ENCODE measurements at places on chromosomes 4 and X.

GRCh38 chrX:29461039-29461438, 754.3 kb upstream of the MAGEB2 start:
- no peak for DNase-seq

DNA sequence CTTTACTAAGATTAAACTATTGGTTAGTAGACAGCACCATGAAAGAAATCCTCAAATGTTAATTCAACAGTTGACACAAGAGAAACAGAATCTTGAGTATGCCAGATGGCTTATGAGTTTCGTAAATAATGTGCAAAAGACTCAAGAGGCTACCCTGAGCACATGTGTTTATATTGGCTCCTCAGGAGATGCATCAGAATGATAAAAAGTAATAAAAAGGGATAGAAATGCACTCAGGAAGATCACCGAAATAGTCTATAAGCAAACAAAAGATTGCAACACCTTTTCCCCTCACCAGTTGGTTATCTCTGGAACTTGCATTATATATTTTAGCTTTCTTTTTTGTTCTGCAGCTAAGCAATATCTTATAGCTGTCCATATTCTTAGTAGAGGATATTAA, 84.4 kb downstream of the SCFD2 start:
- no peak for DNase-seq

DNA sequence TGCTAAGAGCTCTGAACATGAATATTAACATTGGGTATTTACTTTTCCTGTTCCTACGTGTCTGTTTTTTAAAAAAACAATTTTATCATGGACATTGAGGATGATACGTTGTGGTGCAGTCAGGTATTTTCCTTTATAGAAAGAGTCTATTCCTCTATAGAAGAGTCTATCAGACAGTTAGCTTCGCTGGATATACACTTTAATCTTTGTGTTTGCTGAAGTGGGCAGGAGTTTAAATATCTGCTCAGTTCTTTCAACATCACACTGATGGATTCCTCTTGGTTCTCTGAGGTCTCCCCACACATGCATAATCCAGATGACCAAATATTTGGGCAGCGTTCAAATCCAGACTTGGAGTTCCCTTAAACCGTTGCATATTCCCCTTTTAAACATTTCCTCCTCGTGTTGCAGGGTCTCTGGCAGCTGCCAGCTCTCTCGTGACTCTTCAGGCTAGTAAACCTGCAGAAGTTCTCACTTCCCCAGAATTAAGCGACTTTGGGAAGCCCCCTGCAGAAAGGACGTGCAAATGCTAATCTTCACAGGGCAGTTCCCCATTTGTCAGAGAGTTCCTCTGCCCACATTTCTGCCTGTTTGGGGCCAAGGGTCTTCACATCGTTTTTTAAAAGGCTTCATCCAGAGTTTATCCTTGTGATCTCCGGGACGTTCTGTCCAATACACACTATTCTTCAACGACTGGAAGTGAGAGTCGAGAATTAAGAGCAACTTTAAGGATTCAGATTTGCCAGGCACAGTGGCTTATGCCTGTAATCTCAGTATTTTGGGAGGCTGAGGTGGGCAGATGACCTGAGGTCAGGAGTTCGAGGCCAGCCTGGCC, 20.5 kb upstream of the DHRSX start:
- DNase-seq = no peak

DNA sequence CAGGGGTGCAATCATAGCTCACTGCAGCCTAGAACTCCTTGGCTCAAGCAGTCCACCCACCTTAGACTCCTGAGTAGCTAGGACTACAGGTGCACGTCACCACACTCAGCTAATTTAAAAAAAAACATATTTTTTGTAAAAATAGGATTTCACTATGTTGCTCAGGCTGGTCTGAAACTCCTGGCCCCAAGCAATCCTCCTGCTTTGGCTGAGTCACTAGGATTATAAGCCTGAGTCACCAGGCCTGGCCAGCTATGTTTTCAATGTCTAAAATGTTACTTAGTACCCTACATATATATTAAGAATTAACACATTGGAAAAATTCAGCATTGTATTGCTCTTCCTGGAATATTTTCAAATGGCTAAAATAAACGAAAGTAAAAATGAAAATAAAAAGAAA, 37.5 kb downstream of the PNPLA4 start:
- DNase-seq = peak; percentile 46

- DNase-seq = no peak
These were observed 164.0 kb downstream of the RNF150 start for GRCh38 chr4:140969296-140969695.

DNA sequence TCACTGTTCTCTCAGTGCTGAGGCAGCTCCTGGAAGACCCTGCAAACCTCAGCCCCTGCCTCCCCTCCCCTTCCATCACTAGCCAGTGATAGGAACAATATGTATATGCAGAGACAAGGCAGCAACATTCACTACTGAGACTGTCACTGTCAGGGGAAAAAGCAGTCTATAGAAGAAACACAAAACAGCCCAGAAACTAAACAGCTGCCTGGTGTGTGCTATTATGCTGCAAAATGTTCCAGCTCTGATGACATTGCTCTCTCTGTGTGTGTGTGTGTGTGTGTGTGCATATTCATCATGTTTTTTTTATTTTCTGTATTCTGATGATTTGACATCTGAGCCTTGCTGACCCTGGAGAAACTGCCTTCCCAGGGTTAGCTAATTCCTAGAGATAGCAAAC, 147.2 kb downstream of the SPATA18 start:
- no peak for DNase-seq

GRCh38 chr4:189494407-189494806, 446.3 kb upstream of the FRG1 start:
- DNase-seq = no peak

- DNase-seq = no peak
These were observed 23.6 kb upstream of the PACRGL start for GRCh38 chr4:20676501-20677197.

DNA sequence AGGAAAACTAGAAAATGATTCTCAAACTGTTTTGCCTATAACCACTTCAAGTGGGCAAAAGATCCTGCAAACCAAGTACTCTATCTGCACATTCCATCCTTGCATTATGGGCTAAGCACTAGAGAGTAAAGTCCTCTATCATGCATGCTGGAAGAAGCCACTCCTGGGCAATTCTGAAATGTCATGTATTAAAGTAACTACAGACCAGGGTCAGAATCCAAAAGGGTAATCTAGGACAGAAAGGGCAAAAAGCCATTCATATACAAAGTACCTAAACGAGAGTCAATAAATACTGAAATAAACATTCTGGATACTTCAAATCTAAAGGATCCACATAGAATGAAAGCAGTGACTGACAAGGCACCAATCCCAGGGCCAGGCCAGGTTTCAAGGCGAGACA, 1.0 kb downstream of the SNX12 start:
- DNase-seq = no peak

DNA sequence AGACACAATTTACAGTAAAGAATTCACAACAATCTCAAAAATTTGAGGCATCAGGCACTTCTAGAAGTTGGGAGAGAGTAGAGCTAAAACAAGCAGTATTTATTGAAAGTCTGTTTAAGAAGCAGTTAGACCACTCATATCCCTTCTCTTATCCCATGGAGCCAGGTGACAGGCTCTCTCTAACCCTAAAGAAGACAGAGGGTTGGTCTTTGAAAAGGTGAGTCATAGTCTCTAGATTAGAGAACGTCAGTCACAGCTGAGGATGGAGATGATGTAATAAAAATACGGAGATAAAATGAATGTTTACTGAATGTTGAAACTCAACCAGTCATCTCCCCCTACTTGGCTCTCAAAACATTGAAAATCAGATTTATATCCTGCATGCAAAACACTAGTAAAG, 223.8 kb downstream of the CHIC2 start:
- no peak for DNase-seq

- no peak for DNase-seq
These were observed 271.9 kb downstream of the MID1IP1 start for GRCh38 chrX:39073131-39073530.

DNA sequence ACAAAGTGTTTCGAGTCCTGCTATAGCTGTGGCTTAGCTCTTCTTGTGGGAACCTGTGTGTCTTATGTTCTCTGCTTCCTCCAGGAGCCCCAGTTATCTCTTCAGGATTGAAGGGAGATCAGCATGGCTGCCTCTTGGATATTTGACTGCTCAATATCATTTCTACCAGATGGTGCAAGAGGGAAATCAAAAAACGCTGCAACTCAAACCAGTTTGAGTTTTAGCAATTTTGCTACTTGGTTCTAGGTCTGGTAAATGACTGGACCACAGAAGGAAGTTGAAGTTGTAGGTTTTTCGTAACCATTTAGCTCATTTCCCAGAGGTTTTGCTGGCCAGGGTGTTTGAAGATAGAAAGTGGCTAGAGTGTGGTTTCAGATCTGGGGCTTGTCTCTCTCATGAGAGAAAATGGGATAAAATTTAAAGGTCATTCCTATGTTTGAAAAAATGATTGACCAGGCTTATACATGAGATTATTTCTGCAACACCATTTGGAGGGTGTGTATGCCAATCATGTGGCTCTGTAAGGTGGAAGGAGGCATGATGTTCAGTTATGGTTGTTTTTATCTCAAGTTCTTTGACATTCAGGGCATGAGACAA, 210.4 kb downstream of the SPRY1 start:
- no peak for DNase-seq

GRCh38 chrX:143094417-143095023, 68.8 kb downstream of the SPANXN4 start:
- no peak for DNase-seq

DNA sequence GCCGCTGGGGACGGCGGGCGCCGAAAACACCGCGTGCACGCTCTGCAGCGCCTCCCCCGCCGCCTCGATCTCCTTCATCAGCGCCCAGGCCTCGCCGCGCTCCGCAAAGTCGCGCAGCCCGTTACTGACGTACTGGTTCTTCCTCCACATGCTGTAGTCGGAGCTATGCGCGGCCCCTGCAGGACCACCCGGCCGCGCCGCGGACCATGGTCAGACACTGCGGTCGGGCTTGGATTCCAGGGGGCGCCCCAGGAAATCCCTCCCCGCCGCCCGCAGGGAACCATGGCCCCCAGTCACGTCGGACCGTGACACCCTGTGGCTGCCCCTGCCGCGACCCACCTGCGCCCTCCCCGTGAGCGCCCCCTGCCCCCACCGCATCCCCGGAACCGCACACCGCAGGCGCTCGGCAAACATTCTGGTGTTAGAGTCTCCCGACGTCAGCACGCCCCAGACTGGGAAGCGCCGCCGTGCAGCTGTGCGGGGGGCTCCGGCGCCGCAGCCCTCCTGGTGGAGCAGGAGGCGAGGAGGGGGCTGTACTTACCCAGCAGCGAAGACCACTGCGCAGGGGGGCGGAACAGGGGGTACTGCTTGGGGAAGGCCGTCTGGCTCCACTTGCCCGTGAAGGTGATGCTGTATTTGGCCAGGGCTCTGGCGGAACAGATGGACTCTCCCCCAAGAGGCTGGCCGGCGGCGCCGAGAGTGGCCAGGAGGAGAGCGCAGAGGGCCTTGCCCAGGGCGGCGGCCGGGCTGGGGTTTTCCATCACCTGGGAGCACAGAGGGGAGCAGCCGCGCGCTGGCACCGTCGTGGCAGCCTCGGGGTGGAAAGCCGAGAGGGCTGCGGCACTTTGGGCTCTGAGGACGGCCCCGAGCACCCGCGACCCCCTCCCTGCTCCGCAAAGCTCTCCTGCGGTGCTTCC, 814 bp downstream of the SPON2 start:
- no peak for DNase-seq

DNA sequence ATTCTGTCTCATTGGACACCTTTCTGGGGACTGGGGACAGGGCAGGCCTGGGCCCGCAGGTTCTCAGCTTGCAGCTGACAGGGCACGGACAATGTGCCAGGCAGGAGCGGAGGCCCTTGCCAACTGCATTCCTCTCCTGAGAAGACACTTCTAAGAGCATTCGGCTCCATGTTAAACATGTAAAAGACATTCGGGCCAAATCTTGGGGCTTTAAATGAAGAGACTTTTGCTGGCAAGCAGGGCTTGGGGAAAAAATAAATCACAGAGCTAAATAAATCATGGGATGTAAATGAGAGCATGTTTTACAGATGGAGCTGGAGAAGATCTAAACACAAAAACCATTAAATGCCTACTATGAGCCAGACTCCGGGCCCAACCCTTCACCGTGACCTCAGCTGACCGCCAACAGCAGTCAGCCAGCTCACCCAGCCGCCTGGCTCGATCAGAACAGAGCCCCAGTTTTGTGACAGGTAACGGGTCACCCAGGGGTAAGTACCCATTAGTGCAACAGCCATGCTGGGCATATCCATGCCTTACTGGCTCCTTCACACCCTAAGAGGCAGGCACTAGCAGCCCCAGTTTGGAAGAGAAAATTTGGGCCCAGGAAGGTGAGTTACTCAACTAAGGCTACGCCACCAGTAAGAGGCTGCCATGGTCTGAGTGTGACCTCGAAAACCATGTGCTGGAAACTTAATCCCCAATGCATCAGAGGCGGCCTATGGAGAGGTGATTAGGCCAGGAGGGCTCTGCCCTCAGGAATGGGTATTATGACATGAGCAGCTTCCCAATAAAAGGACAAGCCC, 14.7 kb downstream of the WDR1 start:
- DNase-seq = no peak

GRCh38 chrX:20393944-20394343, 127.2 kb upstream of the RPS6KA3 start:
- DNase-seq = no peak

- no peak for DNase-seq
These were observed 25.5 kb downstream of the NELFA start for GRCh38 chr4:1983053-1983845.

DNA sequence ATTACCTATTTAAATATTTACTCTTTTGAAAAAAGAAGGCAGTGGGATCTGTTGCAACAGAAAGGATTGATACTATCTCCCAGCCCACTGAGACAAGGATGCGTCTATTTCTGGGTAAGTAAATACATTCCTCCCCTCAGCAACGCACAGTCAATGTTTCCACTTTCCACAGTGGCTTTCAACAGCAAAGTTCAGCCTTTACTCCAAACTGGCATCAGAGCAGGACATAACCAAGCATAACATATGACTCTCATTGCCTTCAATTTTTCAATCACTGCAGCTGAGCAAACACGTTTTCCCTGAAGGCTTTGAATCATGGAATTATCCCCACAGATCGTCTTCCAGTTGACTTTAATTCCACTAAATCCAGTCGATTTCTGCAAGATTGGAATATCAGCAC, 160.3 kb upstream of the FRG1 start:
- DNase-seq = no peak

DNA sequence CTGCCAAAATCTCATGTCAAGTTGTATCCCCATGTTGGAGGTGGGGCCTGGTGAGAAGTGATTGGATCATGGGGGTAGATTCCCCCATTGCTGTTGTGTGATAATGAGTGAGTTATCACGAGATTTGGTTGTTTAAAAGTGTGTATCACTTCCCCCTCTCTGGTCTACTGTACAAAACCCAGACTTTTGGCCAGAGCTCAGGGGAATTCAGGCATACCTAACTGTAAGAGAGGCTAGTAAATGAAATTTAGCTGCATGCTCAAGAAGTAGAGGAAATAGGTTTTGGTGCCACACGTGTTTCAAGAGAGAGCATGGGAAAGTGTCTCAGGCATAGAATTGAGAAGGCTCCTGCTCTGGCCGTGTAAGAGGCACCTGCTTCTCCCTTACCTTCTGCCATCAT, 190.5 kb upstream of the GALNTL6 start:
- no peak for DNase-seq

Data from EL (cell line).